ENCODE measurements at places on chromosomes 5 and 9.
A peak's percentile ranks its signal among the peaks of the same experiment; 100 is the strongest.

- DNase-seq = no peak
Measured at GRCh38 chr5:94031631-94032030, 290.2 kb upstream of the POU5F2 start.

DNA sequence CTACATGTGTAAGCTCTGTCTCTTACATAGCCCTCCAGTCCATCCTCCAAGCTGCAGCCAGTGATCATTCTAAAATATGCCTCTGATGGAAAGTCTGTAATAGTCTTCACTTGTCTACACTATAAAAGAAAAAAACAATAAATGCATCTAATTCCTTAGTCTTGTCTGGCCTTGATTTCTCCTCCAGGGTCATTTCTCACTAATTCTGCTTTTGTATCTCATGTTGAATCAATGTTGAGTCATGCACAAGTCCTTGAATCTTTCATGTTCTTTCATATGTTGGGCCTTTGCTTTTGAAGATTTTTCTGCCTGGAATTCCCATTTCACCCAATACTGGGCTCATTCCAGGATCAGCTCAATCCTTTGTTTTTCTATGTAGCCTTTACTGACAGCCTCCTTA lies 121.1 kb upstream of the TRIM32 start:
- DNase-seq = no peak

GRCh38 chr5:174383210-174384167 lies 338.0 kb downstream of the NSG2 start:
- no peak for DNase-seq

GRCh38 chr5:90000351-90000750 lies 409.2 kb downstream of the CETN3 start:
- no peak for DNase-seq

DNA sequence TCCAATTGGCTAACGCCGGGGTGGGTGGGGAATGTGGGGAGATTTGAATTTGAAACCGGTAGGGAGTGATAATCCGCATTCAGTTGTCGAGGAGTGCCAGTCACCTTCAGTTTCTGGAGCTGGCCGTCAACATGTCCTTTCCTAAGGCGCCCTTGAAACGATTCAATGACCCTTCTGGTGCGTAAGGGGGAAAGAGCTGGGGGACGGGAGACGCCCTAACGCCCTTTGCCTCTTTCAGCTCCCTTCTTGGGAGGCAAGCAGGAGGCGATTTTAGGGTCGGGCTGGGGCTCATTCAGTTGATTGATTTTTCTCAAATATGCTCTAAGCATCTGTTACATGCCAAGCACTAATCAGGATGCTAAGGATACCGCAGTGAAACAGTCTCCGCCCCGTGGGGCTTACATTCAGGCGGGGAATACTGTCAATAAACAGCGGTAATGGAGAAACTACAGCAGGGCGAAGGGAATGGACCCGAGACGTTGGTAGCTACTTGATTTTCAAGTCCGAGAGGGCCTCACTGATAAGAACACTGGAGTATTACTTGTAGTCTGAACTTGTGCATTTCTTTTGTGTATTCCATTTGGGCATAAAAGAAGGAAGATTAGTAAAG lies at the start of gene HMMR:
Gene HMMR, plus strand, starts transcription at position 71 of the 610 bp plus-strand sequence. Its CDS starts 61 bp downstream, at position 132.
- peak; percentile 48 for DNase-seq

DNA sequence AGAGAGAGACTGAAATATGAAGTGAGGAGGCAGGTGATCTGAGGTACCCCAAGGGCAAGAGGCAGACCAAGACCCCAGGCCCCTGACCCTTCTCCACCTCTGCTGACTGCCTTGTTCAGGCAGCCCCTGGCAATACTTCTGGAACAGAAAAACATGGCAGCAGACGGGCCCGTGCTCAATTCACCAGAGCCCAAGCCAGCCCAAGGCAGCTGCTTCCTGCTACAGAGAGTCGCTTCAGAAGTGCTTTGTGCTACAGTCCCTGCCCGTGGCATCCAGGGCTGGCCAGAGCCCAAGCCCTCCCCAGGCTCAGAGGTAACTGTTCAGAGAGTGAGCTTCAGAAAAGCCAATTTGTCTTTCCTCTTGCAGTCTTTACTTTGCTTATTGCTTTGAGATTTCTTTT lies 151.4 kb upstream of the FSTL4 start:
- DNase-seq = no peak

GRCh38 chr9:77022783-77023440 lies 3.5 kb downstream of the FOXB2 start:
- DNase-seq = no peak

DNA sequence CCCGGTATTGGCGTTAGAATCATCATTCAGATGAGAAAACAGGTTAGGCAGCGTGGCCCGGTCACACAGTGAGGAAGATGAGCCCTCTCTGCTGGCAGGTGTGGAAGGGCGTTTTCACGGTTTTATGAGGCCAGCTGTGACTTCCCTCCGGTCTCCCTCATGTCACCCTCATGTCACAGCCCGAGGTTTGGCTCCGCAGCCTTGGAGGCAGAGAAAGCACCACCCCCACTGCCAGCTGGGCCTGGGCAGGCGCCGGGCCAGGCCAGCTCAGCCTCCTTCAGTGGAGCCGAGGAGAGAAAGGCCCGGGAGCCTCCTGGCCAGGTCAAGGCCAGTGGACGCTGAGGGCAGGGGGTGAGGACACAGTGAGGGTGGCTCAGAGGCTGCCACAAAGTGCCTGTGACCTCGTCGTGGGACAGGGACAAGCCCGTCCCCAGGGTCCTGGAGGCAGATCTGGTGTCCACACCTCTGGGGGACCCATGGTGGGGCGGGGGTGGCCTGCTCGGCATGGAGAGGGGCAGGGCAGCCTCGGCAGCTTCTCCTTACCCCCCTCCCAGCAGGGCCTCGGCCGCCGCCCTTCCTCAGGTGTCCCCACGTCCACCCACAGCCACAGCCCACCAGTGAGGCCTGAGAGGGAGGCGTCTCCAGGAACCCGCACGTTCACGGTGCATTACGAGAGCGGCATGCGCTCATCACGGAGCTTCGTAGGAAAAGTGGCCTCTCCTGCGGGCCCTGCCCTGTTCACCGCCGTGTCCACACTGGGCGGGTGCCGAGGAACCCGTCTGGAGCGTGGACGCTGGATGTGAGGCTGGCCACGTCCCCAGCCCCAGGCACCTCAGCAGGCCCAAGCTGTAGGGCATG lies 32.2 kb downstream of the EXD3 start:
- DNase-seq = peak; percentile 88

DNA sequence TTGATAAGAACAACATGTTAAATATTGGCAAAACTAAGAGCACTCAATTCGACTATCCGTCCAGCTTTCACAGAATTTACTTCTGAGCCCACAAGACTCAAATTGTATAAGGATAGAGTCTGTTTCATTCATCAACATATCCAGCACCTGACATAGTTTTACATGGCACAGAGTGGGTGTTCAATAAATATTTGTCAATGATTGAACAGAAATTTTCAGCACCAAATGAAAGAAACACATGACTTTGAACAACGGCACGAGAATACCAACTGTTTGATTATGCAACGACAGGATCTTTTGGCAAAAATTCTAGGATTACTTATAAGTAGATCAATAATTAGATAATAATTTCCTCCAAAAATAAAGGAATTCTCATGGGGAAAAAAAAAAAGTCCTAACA lies 41.8 kb downstream of the SKP2 start:
- DNase-seq = no peak

DNA sequence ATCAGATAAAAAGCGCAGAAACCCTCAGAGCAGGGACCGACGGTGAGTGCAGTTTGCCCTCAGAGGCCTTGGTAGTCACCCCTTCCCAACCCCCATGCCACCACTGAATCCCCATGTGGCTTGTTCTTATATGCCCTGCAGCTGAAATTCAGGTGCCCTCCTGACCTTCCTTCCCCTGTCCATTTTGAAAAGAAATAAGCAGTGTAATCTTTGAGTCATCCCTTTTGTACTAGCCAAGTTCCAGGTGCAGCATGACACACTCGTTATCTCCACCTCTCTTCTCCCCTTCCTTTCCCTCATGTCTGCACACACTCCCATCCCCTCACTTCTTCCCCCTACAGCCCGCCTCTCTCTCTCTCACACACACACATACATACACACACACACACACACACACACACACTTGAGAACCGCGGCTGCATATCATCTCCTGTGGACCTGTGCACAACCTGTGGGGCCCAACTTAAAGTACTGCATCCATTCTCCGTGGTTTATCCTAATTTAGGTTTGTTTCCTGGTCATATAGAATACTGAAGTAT lies 53.1 kb downstream of the SYK start:
- DNase-seq = peak; percentile 64

GRCh38 chr9:125202846-125203618 lies 2.7 kb downstream of the RABEPK start:
- DNase-seq = peak; percentile 73

GRCh38 chr9:81552581-81552991 lies 136.8 kb downstream of the TLE1 start:
- DNase-seq = no peak

GRCh38 chr5:179158556-179158955 lies 98.4 kb downstream of the ZNF354C start:
- no peak for DNase-seq

Measured in NCI-H2171 treated with DMSO at 0.1 percent for 48 hours (cell line).